Ascending aorta (tissue), 2 donors: ENCODE measurements at places on chromosomes 7 and 10. TPM values are rescaled to one million over a fixed set of nuclear protein-coding genes. Genes with fewer than 3 reads are reported as not detected.
A peak's percentile ranks its signal among the peaks of the same experiment; 100 is the strongest.

GPR26 gene
- not detected for total RNA-seq

DNA sequence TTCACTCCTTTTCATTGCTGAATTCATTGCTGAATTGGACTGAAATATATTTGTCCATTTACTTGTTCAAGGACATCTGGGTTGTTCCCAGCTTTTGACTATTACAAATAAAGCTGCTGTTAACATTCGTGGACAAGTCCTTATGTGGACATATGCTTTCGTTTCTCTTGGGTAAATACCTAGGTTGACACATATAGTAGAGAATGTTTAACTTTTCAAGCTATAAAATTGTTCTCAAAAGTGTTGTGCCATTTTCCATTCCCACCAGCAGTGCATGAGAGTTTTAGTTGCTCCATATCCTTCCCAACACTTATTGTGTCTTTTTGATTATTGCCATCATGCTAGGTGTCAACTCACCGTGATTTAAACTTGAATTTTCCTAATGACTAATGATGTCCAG lies 17.5 kb upstream of the CPVL start:
- no peaks in the 10 kb centered on the region for H3K4me1 ChIP-seq
- no peak for DNase-seq
- no peak overlapping the region for H3K4me3 ChIP-seq
- H3K27ac ChIP-seq, result no peak overlapping the region
- H3K36me3 ChIP-seq, result no peaks in the 10 kb centered on the region
- H3K27me3 ChIP-seq, result no peaks in the 10 kb centered on the region

TFR2 gene
- not detected for total RNA-seq

GRCh38 chr7:17311952-17312351 lies 13.5 kb downstream of the AHR start:
- H3K27me3 ChIP-seq, result no peaks in the 10 kb centered on the region
- H3K4me3 ChIP-seq, result no peak overlapping the region
- H3K27ac ChIP-seq, result peak overlapping the region; percentile 8
- no peak for DNase-seq
- H3K4me1 ChIP-seq, result no peaks in the 10 kb centered on the region

A1CF gene
- not detected for total RNA-seq

DNA sequence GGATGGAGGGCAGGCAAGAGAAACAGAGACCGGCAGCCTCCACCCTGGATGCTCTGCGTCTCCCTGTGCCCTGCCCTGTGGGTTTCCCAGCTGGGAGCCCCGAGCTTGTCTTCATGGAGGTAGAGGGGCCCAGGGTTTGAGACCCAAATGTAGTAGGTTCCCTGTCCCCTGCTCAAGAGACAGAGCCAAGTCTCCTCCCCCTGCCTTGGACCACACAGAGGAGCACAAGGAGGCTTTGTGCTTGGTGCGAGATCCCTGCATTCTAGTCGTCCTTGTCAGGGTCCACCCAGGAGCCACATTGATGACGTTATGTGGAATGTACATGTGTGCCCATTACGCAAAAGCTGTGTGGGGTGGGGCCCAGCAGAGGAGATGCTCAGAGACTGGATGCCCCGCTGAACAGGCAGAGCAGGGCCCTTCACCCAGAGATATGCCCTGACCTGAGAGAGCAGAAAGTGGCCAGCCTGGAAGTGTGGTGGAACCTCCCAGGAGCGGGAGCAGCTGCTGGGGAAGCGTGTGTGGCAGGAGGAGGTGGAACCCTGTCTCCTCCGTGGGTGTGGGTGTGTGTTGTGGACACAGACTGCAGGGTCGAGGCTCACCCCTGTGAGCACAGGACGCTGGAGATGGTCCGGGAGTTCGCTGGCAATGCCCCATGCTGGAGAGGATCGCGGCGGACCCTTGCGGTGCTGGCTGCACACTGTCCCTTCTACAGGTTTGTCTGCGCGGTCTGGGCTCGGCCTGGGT lies 39.3 kb downstream of the VWA2 start:
- H3K36me3 ChIP-seq, result no peaks in the 10 kb centered on the region
- no peaks in the 10 kb centered on the region for H3K27me3 ChIP-seq
- H3K4me1 ChIP-seq, result no peaks in the 10 kb centered on the region
- H3K27ac ChIP-seq, result no peak overlapping the region
- no peak overlapping the region for H3K4me3 ChIP-seq

DNA sequence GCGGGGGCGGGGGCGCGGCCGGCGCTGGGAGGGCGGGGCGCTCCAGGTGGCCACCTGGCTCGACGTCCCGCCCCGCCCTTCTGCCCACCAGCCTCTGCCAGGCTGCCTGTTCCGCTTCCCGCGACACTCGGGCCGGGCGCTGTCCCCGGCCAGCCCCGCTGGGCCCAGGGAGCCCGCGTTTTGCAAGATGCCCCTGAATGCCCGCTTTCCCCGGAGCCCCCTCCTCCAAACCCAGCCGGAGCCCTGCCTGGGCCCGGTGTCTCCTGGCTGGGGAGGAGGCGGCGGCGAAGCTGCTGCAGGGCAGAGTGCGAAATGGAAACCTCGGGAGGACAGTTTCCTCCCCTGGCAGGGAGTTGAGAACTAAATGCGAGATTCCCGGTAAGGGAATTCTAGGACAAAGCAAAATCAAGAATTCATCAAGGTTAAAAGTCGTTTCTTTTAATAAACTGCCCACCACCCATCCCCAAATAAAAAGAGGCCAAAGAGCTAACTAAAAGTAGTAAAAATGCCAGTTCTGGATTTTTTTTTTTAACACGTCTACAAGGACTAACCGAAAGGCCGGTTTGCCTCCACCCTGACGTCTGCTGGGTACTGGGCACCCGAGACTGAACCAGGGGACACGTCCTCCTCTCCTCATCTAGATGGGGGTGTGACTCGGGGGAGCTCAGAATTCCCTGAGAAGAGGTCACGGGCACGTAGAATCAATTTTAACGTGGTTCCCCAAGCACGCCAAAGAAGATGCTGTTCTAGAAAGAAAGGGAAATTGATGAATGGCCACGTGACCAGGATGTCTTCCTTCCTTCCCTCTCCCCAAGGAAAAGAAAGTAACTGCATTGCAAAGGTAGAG lies 200.4 kb upstream of the NFE2L3 start:
- H3K36me3 ChIP-seq, result no peaks in the 10 kb centered on the region
- peak overlapping the region; percentile 76 for H3K4me3 ChIP-seq

GRCh38 chr10:59831658-59832503 lies 74.5 kb downstream of the CCDC6 start:
- no peak for DNase-seq
- no peak overlapping the region for H3K27ac ChIP-seq
- no peak overlapping the region for H3K4me3 ChIP-seq
- H3K4me1 ChIP-seq, result peaks cover 8% of the 10 kb centered on the region
- no peaks in the 10 kb centered on the region for H3K27me3 ChIP-seq

DNAJC12 gene
- total RNA-seq, result 3.2 TPM

- H3K4me1 ChIP-seq, result no peaks in the 10 kb centered on the region
- H3K27me3 ChIP-seq, result no peaks in the 10 kb centered on the region
- H3K36me3 ChIP-seq, result no peaks in the 10 kb centered on the region
- no peak overlapping the region for H3K4me3 ChIP-seq
Measured at GRCh38 chr7:27921081-27921836, 181.3 kb downstream of the TAX1BP1 start.

DNA sequence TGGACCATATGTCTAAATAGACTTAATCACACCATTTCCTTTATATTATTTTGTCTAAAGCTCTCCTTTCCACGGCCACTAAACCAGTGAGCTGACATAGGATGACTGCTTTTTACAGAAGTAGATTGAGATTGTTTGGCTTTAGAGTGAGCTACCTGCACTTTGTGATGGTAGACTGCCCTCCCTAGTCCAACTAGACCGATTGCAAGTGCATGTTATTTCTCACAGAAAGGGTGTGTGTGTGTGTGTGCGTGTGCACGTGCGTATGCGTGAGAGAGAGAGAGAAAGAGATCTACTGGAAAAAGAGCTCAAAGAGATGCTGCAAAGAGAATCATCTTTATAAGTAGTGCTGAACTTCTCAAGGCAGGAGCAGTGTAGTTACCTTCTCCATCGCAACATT lies 60.7 kb downstream of the VCL start:
- no peak for DNase-seq
- H3K4me1 ChIP-seq, result peaks cover 8% of the 10 kb centered on the region
- no peaks in the 10 kb centered on the region for H3K27me3 ChIP-seq
- H3K4me3 ChIP-seq, result no peak overlapping the region
- peak overlapping the region; percentile 13 for H3K27ac ChIP-seq

COL13A1 gene
- 8.0 TPM for total RNA-seq

DNA sequence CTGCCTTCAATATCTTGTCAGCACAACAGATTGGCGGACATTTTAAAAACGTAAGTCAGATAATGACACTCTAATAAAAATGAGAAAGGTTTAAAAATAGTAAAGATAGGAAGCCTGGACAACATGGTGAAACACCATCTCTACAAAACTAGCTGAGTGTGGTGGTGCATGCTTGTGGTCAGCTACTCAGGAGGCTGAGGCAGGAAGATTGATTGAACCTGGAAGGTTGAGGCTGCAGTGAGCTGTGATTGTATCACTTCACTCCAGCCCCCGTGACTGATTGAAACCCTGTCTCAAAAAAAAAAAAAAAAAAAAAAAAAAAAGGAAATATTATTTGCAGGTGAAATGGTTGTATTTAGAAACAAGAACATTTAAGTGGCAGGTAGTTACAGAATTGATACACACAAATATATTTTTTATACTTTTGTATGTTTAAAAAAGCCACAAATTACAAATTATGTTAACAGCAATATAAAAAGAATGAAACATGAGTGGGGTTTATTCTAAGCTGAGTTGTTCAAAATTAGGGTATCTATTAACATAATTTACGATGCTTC lies 141.9 kb downstream of the ADK start:
- DNase-seq, result no peak
- no peak overlapping the region for H3K4me3 ChIP-seq
- H3K36me3 ChIP-seq, result no peaks in the 10 kb centered on the region
- H3K27me3 ChIP-seq, result no peaks in the 10 kb centered on the region
- H3K27ac ChIP-seq, result peak overlapping the region; percentile 83
- peaks cover 13% of the 10 kb centered on the region for H3K4me1 ChIP-seq

DNA sequence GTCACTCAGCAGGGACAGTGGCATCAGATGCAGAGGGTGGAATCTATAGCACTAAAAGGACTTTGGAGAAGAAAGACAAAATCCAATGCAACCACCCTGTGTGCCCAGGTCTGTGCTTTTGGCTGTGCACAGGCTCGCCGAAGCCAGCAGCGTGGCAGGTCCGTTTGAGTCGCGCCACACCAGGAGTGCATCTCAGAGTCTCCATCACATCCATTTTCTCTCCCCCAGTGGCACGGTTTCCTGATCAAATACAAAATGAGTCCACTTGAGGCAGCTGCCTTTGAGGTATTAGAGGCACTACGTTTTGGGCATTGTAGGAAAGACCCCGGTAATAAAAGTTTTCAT lies 23.4 kb upstream of the PROSER2 start:
- H3K4me1 ChIP-seq, result no peaks in the 10 kb centered on the region
- DNase-seq, result no peak
- H3K36me3 ChIP-seq, result no peaks in the 10 kb centered on the region
- H3K27me3 ChIP-seq, result no peaks in the 10 kb centered on the region
- H3K4me3 ChIP-seq, result no peak overlapping the region

- no peak overlapping the region for H3K4me3 ChIP-seq
- DNase-seq, result no peak
- no peaks in the 10 kb centered on the region for H3K27me3 ChIP-seq
- no peak overlapping the region for H3K27ac ChIP-seq
- H3K4me1 ChIP-seq, result no peaks in the 10 kb centered on the region
- H3K36me3 ChIP-seq, result no peaks in the 10 kb centered on the region
Measured at GRCh38 chr7:131745390-131746248, 189.2 kb upstream of the PODXL start.

HMX2 gene
- total RNA-seq, result not detected

ACSM6 gene
- not detected for total RNA-seq

DNA sequence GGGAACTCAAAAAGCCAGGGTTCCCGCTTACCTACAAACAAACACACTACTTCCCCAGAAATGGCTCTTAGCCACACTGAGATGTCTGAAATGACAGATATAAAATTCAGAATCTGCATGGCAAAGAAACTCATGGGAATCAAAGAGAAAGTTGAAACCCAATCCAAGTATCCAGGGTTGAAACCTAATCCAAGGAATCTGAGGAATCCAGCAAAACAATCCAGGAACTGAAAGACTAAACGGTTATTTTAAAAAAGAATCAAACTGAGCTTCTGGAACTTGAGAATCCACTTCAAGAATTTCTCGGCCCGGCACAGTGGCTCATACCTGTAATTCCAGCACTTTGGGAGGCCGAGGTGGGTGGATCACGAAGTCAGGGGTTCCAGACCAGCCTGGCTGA lies 568.8 kb downstream of the POM121L12 start:
- no peaks in the 10 kb centered on the region for H3K4me1 ChIP-seq
- peak overlapping the region; percentile 45 for H3K27ac ChIP-seq
- no peak overlapping the region for H3K4me3 ChIP-seq

DNA sequence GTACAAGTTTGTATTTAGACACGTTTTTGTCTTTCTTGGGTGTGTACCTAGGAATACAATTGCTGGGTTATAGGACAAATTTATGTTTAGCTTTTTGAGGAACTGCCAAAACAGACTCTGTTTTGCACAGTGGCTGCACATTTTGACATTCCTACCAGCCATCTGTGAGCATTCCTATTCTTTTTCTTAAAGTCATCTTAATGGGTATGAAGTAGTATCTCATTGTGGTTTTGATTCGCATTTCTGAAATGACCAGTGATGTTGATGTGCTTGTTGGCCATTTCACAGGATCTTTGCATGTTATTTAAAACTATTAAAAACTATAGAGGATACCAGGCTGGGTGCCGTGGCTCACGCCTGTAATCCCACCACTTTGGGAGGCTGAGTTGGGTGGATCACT lies 32.6 kb upstream of the IL15RA start:
- DNase-seq, result no peak
- H3K27me3 ChIP-seq, result no peaks in the 10 kb centered on the region
- no peak overlapping the region for H3K27ac ChIP-seq
- H3K36me3 ChIP-seq, result no peaks in the 10 kb centered on the region
- no peak overlapping the region for H3K4me3 ChIP-seq
- H3K4me1 ChIP-seq, result no peaks in the 10 kb centered on the region

RBP4 gene
- total RNA-seq, result 58.0 TPM

GRCh38 chr7:112889268-112889667 lies 99.1 kb upstream of the TMEM168 start:
- H3K27ac ChIP-seq, result no peak overlapping the region
- no peak for DNase-seq
- peaks cover 21% of the 10 kb centered on the region for H3K36me3 ChIP-seq
- H3K27me3 ChIP-seq, result no peaks in the 10 kb centered on the region

- no peak for DNase-seq
- H3K27ac ChIP-seq, result no peak overlapping the region
- H3K4me1 ChIP-seq, result no peaks in the 10 kb centered on the region
Measured at GRCh38 chr7:29265208-29265923, 70.8 kb downstream of the CHN2 start.
